ENCODE measurements at places on chromosomes 5 and 9. TPM values are rescaled to one million over a fixed set of nuclear protein-coding genes. Genes with fewer than 3 reads are reported as not detected.

Gene FOXD4
- total RNA-seq, result 0.54 TPM

Gene CDK9
- total RNA-seq, result 130 TPM

Gene ADAMTS2
- total RNA-seq, result 10.0 TPM

Gene URM1
- 56.4 TPM for total RNA-seq

Gene GOLM1
- total RNA-seq, result 18.8 TPM

DNA sequence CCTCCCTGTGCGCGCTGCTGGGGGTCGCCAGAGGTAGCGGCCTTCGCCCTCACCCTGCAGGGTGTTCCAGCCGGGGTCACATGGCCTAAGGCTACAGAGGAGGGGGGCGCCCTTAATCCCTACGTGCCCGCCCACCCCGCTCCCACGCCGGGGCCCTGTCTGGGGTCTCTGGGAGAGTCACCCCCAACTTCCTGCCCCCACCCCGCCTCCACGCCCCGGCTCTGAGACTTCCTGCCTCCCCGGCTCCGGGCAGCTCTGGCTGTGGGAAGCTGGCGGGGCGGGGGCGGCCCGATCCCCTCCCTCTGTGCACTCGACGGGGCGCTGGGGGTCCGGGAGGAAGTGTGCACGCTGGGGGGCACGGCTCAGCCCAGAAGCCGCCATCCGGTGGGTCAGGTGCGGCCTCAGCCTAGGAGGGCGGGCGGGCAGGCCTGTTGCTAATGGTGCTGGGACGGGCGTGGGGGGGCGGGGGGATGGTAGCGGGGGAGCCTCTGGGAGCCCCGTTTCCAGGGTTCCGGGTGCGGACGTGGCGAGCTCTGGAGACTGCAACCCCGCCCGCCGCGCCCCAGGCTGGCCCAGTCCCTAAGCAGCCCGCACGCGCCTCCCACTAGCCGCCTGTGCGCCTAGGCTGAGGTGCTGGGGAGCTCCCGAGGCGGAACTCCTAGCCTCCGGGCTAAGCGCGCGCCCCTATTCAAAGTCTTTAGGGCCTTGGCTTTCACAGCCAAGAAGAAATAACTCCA lies 61.6 kb downstream of the CXXC5 start:
- H3K4me1 ChIP-seq, result peaks cover 33% of the 10 kb centered on the region
- no peaks in the 10 kb centered on the region for H3K27me3 ChIP-seq
- H3K27ac ChIP-seq, result peak overlapping the region; percentile 51

- H3K4me3 ChIP-seq, result no peak overlapping the region
- H3K4me1 ChIP-seq, result no peaks in the 10 kb centered on the region
- H3K36me3 ChIP-seq, result no peaks in the 10 kb centered on the region
- H3K27ac ChIP-seq, result no peak overlapping the region
- no peaks in the 10 kb centered on the region for H3K27me3 ChIP-seq
Measured at GRCh38 chr5:75640826-75641225, 29.6 kb downstream of the ANKDD1B start.

- peak; percentile 79 for DNase-seq
- peak overlapping the region; percentile 60 for H3K27ac ChIP-seq
- H3K4me3 ChIP-seq, result no peak overlapping the region
- peaks cover 93% of the 10 kb centered on the region for H3K36me3 ChIP-seq
- no peaks in the 10 kb centered on the region for H3K27me3 ChIP-seq
Measured at GRCh38 chr9:127509955-127510299, 58.6 kb downstream of the LRSAM1 start.

GRCh38 chr9:111937781-111938426 lies 41.3 kb downstream of the UGCG start:
- no peaks in the 10 kb centered on the region for H3K27me3 ChIP-seq
- peaks cover 8% of the 10 kb centered on the region for H3K4me1 ChIP-seq
- peaks cover 29% of the 10 kb centered on the region for H3K36me3 ChIP-seq
- no peak for DNase-seq
- no peak overlapping the region for H3K4me3 ChIP-seq
- peak overlapping the region; percentile 67 for H3K27ac ChIP-seq

DNA sequence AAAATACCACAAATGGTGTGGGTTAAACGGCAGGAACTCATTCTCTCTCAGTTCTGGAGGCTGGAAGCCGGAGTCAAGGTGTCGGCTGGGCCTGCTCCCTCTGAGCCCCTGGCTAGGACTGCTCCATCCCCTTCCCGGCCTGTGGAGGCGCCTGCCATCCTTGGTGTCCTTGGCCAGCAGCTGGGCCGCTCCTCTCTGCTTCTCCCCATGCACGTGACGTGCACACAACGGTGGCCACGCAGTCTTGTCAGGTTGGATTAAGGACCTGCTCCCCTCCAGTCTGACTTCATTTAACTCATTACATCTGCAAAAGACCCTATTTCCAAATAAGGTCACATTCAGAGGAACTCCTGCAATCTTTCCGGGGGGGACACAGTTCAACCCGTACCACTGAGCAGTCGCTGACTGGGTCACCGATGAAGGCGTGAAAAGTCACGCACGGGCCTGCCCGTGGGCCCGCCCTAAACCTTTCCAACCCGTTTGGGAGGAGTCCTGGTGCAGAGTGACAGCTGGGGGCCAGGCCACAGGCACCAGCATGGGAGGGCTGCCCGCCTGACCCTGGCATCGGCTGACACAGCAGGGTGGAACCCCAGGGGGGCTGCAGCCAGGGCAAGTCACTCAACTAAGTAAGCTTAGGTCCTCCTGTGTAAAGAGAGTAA lies 135.2 kb downstream of the COL23A1 start:
- H3K27me3 ChIP-seq, result no peaks in the 10 kb centered on the region
- no peaks in the 10 kb centered on the region for H3K4me1 ChIP-seq
- H3K36me3 ChIP-seq, result no peaks in the 10 kb centered on the region
- no peak overlapping the region for H3K4me3 ChIP-seq
- no peak for DNase-seq
- no peak overlapping the region for H3K27ac ChIP-seq

DNA sequence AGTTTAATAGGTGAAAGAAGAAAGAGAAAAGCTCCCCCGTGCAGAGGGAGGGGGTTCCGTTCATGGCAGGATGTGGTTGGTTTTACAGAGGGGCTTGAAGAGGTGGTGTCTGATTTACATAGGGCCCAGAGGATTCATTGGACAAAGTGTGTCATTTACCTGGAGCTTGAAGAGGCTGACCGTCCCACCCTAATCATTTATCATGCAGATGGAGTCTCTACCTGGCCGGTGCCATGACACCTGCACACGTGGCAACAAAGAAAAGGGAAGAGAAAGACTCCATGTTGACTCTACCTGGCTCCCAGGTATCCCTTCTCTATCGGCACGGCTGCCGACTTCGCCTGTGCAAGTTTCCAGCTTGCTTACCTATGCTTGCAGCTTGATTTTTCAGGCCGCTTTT lies 35.3 kb upstream of the PRRC2B start:
- H3K27ac ChIP-seq, result no peak overlapping the region
- H3K36me3 ChIP-seq, result no peaks in the 10 kb centered on the region
- DNase-seq, result no peak
- H3K4me1 ChIP-seq, result peaks cover 6% of the 10 kb centered on the region
- H3K27me3 ChIP-seq, result no peaks in the 10 kb centered on the region

DNA sequence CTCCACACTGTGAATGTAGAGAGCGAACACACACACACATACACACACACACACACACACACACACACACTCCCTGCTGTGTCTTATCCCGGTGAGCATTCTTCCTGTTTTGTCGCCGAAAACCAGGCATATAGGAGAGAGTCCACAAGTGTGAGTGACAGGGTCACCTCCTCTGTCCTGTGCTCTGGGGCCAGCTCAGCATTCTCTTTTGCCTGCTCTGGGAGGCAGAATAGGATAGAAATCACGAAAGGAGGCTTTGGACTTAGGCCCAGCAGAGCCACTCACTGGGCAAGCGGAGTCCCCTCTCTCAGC lies 3.0 kb downstream of the LAMC3 start:
- H3K36me3 ChIP-seq, result no peaks in the 10 kb centered on the region
- H3K27me3 ChIP-seq, result peaks cover 14% of the 10 kb centered on the region
- no peaks in the 10 kb centered on the region for H3K4me1 ChIP-seq
- no peak for DNase-seq
- H3K27ac ChIP-seq, result no peak overlapping the region

Data from upper lobe of left lung (tissue), 6 donors.